ENCODE measurements at places on chromosomes 2 and 18.

DNA sequence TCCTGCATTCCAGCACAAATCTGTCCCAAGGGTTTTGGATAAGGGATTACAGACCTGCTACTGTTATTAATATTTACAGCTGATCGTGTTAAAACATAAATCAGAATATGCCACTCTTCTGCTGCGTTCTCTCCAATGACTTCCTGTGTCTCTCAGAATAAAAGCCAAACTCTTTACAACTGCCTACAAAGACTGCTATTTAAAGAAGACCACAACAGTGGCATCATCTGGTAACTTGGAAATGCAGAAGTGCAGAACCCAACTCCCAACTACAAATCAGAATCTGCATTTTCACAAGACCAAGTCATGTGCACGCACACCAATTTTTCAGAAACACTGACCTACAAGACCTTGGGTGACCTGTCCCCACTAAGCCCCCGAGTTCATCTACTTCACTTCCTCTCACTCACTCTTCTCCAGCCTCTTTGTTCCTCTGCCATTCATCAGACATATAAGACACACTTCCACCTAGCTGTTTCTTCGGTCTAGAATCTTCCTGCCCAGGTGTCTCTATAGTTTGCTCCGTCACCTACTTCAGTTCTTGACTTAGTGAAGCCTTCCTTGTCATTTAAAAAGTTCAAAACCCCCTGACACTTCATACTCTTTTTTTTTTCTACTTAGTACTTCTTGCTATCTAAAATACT is 36.0 kb downstream of the CHN1 start:
- DNase-seq: no peak

GRCh38 chr2:108073415-108074072 is 87.2 kb downstream of the SLC5A7 start:
- DNase-seq: no peak

- peak; percentile 72 for DNase-seq
Measured at GRCh38 chr2:144358979-144359541, 160.9 kb downstream of the ZEB2 start.

GRCh38 chr2:105325389-105325963 is 4.1 kb downstream of the TGFBRAP1 start:
- peak; percentile 75 for DNase-seq

DNA sequence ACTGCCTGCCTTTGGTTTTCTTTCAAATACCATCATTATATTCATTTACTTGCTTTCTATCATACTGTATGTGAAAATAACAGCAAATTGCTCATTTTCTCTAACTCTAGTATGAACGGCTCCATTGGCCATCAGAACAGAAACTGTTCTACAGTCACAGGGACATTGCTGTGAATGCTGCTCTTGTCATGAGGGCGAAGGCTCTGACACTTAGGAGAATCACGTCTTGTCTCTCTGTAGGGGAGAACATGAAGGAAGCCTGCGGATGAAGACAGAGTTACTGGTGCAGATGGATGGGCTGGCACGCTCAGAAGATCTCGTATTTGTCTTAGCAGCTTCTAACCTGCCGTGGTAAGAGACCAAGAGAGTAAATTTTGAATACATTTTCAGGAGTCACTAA is 41.7 kb upstream of the ELOA2 start:
- DNase-seq: no peak

DNA sequence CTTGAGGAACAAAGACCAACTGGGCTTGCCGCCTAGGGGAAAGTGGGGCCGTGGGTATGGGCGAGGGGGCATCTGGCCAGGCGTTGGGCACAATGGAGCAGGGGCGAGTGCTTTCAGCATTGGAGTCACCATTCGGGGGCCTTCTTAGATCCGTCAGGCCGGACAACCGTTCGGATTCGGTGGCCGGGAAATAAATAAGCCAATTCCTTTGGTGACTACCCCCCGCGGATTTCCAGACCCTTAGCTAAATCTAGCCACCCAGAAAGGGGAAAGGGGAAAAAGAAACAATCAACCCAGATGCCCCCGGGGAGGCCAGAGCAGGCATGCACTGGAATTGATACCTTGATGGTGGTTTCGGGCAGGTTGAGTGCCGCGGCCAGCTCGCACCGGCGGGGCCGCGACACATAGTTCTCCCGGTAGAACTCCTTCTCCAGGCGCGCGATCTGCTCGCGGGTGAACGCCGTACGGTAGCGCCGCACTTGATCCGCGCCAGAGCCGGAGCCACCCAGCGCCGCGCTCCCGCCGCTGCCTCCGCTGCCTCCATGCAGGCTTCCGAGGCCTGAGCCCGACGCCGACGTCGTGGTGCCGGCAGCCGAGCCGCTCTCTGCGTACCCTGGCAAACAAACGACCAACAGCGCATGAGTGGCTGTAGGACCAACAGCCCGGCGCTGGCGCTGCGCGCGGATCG is 1.8 kb downstream of the EVX2 start:
- DNase-seq: no peak

DNA sequence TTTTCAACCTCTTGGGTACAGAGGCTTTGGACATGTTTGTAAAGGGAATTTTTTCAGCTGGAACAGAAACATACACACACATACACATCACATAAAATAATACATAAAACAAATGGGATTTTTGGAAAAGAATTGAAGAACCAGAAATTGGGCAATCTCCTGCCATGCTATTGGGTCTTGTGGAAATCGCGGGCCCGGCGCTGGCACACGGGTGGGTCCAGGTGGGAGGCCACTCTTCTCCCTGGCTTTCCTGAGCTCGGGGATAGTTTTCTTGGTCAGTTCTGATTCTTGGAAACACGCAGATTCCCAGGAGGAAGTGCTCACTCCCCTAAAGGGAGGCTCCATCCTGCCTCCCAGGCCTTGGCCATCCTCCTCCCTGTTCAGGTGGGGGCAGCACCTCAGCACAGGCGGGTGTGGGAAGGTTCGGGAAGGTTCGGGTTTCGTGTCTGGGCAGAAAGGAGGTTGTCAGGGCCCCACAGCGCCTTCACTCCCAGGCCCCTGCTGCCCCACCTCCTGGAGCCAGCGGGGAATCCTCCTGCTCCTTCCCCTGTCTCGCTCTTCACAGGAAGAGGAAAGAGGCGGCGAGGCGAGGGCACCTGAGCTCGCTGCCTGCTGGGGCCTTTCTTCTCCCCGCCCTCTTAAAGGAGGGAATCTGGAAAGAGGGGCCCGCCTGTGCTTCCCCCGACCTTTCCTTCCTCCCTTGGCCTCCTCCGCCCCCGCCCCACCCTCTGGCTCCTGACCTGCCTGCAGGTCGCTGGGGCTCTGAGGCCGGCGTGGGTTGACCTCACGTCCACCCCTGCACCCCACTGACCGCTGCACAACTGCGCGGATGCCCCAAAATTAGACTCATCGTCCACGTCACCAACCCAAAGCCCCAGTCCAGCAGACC is 97.8 kb upstream of the PXDN start:
- DNase-seq: no peak

GRCh38 chr2:96970910-96971309 is 15.5 kb downstream of the FAM178B start:
- no peak for DNase-seq

DNA sequence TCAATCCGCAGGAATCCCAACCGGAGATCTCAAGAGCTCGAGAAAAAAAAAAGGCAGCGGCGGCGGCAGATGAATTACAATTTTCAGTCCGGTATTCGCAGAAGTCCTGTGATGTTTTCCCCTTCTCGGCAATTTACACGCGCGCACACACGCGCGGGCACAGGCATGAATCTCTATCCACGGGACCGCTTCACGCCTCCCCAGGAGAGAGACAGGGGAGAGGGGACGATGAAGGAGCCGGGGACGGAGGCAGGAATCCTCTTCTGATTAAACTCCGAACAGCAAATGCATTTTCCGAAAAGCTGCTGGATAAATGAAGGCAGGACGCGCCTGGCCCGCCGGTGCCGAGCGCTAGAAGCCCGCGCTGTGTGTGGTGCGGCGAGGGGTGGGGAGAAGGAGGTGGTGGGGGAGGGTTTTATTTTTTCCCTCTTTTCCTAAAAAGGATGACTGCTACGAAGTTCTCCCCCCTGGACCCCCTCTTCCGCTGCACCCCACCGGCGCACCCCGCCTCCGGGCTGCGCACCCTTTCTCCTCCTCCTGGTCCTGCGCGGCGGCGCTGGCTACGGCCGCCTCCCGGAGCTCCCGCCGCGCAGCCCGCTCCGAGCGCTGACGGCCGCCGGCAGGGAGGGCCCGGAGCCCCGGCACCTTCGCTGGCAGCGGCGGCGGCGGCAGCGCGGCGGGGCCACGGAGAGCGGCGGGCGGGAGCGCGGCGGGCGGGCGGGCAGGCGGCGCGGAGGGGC is at the start of gene BCL2:
BCL2 (minus strand) TSS at position 387 of the 740 bp plus-strand sequence.
- peak; percentile 18 for DNase-seq

DNA sequence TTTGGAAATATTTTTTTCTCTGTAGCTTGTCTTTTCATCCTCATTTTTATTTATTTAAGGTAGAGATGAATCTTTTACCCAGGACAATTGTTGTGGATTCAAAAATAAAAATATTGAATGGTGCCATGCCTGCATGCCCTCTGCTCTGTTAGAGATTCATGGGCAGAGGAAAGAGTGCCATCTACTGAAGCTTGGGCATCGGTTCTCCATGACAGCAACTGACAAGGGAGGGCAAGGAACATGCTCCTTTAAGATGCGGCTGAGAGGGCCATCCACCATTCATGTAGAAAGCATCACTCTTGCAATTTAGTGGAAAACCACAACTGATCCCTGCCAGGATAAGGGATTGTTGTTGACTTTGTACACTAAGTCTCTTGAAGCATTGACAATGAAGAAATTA is 79.9 kb downstream of the PARD3B start:
- no peak for DNase-seq

GRCh38 chr2:106841886-106842645 is 43.9 kb downstream of the ST6GAL2 start:
- DNase-seq: no peak

DNA sequence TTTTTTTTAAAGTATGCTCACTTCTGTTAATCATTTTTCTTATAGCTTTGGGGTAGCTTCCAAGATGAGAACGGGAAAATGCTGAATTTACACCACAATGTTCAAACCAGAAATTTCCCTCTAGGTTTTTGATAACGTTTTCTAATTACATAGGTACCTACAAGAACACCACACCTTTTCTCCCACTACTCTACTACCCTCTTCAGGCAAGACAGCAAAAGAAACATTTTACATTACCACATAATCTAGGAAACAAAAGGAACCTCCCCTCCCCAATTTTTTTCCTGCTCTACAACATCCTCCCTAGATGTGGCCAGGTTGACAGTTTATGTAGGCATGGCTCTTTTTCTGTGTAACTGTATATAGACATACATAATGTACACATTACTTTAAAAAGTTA is 32.4 kb downstream of the NDUFAF7 start:
- DNase-seq: no peak

GRCh38 chr2:211216221-211216620 is 659.8 kb downstream of the CPS1 start:
- no peak for DNase-seq

GRCh38 chr18:13395577-13395976 is 177.0 kb downstream of the LDLRAD4 start:
- no peak for DNase-seq

DNA sequence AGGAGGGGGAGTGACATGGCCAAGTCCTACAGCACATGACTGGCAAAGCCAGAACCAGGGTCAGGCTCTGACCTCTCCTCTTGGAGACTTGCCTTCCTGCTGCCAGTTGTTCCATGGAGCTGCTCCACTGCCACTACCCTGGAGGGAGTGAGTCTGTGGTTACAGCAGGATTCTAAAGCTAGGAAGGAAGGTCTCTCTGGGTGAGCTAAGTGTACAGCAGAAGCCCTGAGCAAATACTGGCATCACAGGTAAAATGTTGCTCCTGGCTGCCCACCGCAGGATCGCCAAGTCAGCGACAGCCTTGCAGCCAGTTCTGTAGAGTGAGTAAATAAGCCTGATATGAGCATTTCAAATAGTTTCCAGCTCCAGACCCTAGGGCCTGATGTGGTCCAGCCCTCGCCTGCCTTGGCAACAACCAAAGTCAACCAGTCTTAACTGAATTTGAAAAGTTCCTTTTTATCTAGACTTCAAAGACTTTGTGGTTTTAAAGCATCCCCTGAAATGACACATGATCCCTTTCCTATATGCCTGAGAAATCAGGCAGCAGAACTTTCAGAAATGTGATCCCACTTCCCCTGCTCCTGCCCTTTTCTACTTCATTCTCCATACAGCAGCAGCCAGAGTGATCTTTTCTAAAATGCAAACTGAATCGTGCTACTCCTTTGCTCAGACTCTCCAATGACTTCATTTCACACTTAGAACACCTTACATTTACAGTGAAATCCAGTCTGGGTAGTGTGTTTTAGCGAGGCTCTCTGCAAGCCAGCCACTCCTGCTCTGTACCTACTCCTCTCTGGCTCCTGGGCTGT is 114.3 kb downstream of the MGAT5 start:
- DNase-seq: peak; percentile 29

DNA sequence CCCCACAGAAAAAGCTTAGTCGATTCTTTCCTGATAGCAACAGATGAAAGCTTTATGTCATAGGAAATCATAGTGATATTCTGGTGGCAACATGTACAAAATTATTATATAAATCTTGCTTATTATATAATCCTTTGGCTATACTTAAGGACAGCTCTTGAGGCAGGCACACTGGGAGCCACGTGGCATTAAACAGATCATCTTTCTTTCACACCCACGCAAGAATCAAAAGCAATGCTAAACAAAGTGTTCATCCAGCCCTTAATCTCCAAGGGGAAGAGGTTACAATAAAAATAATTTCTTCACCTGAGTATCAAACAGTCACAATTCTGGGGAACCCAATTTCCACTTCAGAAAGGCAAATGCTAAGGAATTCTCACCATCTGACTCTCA is 57.8 kb downstream of the CYB5A start:
- no peak for DNase-seq

GRCh38 chr18:47881752-47882455 is 48.6 kb downstream of the SMAD2 start:
- DNase-seq: peak; percentile 42

DNA sequence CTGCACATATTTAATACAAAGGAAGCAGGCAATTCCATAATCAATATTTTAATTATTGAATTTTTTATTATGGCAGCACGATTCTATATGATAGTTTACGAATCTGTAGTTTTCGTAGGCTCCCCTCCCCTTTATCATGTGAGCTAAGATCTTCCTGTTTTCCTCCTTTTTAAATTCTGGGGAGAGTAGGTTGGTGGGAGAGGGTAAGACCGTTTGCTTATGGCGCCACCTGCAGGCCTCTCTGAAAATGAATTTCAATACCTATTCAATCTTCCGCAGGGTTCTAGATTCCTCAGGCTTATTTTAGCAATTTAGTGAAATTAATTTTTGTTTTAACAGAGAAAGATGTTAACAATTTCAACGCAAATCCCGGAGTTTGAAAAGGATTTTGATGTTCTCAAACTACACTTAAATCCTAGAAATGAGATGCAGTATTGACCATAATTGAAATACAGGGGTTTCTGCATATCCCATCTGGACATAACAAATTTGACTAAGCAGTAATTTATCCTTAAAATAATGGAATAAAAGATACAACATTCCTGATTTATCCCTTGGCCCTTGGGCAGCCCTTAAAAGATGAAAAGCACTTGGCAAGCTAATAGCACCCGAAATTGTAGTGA is 12.8 kb upstream of the GBX2 start:
- peak; percentile 72 for DNase-seq

All from fibroblast of skin of right biceps (primary cell).